ENCODE measurements at places on chromosomes 5 and 9.

- no peak for DNase-seq
Observed at GRCh38 chr5:81486711-81487110, 92.8 kb upstream of the ACOT12 start.

GRCh38 chr5:23893561-23893960 is 386.2 kb downstream of the PRDM9 start:
- DNase-seq, result no peak

DNA sequence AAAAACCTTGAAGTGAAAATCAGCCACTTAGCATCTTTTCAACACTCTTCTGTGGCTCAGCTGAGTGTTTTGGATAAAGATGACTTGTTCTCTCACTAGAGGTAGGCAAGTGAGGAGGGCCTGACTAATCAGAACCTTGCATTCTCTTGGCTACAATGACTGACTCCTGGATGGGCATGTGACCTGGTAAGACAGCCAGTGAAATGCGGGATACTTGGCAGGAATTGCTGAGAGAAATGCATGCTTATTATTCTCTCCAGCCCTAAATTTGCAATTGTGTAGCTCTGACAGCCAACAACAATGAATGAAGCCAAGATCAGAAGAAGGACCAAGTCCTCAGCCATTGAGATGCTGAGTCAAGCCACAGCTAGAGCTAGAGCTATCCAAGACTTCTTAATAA is 490.5 kb upstream of the ZNF608 start:
- no peak for DNase-seq

DNA sequence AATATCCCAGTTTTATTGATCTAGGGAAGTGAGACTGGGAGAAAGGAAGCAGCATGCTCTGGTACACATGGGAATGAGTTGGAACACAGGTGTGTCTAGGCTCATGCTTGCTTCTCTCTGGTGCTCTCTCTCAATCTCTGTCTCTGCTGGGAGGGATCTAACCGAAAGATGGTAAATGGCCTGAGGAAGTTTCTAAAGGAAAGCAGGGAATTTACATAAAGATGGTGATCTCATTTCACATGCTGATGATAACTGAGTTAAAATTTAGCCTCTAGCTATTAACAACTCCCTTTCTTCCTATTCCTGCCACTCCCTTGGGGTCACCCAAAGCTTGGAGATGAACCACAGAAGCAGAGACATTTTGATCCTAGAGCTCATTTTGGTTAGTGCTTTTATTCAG is 436.2 kb downstream of the SH3GL2 start:
- no peak for DNase-seq

- no peak for DNase-seq
Observed at GRCh38 chr5:152246401-152246800, 158.7 kb downstream of the NMUR2 start.

GRCh38 chr5:54720341-54720740 is 202.8 kb downstream of the SNX18 start:
- DNase-seq, result no peak

Data from CD4-positive, alpha-beta T cell treated with Interleukin-2 at 100 ng/mL for 4 hours (primary cell).